ENCODE measurements at places on chromosomes 6 and 20.

DNA sequence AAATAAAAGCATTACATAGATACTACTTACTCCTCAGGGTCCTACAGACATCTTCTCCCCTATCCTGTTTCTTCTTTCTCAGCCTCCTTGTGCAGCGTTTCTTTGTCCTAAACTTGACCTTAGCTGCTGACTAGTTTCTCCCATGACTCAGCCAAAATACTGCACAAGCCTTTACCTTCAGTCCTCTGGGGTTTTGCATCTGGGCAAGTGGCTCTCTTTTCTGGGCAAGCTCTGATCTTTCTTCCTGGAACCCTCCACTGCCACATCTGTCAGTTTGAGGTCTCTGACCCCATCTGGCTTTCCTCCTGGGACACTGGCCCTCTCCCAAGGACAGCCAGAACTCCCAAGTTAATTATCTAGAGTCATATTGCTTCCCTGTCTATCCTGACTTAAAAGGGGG, 838.4 kb downstream of the DHX35 start:
- no peak for DNase-seq

DNA sequence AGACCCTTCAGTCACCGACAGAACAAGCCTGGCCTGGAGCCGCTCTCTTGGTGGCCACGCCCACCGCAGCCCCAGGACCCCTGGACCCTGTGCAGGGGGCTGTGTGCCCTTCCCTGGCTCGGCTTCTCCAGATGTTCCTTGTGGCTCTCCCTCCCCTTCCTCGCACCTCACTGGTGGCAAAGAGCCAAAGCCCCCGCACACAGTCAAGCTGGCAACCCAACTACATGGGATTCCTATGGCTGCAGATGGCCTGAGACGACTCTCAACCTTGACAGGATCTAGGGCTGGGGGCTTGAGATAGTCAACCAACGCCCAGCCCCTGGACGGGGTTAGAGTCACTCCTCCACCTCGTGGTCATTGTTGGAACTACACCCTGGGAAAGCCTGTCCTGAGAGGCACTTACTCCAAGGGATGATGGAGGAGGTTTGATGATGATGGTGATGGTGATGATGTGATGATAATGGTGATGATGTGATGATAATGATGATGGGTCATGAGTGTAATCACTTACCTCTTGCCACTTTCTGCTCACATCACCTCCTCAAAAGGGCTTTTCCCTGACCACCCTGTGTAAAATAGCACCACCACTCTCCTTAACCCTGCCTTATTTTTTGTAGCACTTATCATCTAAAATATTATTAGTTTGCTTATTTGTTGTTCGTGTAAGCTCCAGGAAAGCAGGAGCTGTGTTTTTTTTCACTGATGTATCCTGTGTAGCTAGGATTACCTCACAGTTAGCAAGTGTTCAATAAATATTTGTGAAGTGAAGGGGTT, 278.4 kb downstream of the LRFN2 start:
- peak; percentile 46 for DNase-seq

GRCh38 chr20:48567145-48567544, 260.7 kb downstream of the PREX1 start:
- DNase-seq: no peak

DNA sequence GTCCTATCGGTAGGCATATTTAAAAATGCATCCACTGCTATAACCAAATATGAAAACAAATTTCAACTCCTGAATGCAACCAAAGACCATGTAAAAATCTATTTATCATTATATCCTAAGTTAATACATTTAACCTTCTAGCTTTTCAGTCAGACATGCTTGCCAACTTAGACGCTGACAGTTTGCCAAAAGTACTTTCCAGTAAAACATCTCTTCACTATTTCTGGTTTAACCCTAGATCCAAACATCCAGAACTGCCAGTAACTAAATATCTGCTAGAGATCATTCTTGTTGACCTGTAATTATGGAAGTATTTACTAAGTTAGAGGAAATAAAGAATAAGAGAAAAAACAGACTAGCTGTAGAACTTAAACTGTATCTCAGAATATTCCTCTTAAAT, 210.2 kb upstream of the THEMIS start:
- DNase-seq: no peak

GRCh38 chr20:48797275-48797825, 30.4 kb downstream of the PREX1 start:
- no peak for DNase-seq

DNA sequence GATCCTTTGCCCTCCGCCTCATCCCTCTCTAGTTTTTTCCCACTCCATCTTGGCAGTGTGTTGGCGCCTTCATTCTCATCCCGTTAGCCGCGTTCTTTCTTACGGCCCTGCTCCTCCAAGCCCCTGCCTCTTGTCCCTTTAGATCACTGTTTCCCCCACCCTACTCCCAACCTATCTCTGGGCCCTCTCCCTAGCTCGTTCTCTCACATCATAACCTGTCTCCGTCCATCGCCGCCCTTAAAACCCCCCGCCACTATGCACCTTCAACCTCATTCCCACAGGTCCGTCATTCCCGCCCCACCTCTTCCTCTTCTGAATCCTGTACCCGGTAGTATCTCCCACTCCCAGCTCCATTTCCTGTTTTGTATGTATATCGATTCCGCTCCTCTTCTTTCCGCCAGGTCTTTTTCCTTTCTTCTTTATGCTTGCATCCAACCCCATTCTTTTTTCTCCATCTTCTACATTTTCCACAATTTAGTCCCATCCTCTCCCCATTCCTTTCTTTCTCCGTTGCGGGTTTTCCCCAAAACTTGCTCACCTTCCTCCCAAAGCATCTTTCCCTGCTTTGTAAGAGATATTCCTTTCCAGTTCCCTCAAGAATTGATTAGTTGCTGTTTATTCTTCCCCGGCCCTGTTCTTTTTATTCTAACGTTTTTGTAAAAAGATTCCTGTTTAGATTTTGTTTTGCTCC, 671 bp downstream of the EFHC1 start:
- DNase-seq: no peak

- no peak for DNase-seq
Measured at GRCh38 chr6:11473008-11473740, 64.4 kb upstream of the TMEM170B start.

DNA sequence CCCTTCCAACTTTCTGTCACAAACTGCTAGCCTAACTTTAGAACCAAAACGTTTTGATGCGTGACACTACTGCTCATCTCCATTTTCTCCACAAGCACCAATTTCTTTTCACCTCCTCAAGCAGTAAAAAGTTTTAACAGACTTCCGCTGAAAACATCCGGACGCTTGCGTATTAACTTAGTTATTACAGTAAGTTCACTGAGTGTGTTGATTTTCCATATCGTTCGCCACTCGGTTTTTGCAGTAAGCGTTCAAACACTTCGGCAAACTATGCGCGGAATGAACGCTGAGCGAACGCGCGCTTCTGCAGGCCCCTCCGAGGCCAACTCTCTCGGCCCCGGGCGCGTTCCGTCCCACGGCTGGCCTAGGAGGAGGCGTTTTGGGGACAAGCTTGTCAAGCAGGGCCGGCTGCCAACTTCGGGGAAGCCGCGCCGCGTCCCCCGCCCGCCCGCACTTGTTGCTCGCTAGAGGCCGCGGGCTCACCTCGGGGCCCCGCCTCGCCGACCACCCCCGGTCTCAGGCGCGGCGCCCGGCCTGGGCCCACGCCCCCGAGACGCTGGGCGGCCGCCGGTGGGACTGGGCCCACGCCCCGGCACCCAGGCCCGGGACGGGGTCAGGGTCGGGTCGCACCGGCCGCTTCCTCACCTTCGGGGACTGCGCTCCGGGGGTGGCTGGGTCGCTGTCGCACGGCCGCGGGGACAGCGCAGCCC, 945 bp downstream of the PHF10 start:
- DNase-seq: peak; percentile 60

DNA sequence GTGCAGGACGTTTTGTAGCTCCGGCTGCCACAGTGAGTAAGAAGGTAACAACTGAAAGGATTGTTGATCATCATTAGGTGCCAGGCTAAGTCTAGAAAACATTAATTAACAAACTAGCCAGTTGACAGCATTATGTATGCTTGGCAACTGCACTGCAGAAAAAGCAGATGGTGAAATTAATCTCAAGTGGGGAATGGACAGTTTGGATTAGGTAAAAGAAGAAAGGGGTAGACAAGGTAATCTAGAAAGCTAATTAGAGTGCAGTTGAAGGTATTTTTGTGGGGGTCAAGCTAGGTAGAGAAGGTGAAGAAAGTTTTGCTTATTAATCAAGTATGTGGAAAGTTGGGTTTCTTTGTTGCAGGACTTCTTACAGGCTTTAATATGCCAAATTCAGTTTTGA, 69.7 kb upstream of the HINT3 start:
- DNase-seq: no peak

DNA sequence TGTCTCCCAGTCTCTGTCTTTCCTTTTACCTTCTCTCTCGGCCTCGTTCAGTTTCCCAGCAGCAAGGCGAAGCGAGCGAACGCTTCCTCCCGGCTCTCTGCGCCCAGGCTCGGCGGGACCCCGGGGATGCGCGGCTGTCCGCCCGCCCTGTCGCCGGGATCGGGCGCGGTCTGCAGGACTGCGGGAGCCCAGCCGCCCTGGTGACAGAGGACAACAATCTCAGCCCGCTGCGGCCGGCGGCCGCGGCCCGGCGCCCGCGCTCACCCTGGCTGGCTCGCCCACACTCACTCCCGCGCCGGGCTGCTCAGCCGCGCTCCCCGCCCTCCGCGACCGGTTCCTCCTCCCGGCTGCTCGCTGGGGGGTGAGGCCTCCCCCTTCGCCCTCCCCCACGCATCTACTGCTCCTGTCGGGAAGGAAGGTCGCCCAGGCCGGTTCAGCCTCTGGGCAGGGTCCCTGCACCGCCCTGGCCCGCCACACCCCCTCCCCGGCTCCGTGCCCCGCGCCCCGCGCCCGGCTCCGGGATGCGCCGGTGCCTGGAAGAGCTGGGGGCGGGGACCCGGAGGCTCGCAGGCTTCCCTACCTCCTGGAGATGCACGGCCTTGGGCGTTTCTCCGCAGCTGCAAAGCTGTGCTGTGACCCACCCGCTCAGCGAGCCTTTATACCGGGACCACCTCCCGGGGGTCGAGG, 410 bp downstream of the SYNE1 start:
- DNase-seq: no peak

Data from CD4-positive, alpha-beta T cell treated with Interleukin-2 at 100 ng/mL for 4 hours (primary cell).